ENCODE measurements at places on chromosomes 6 and 20.
A peak's percentile ranks its signal among the peaks of the same experiment; 100 is the strongest.

GRCh38 chr6:24982231-24982630, 46.5 kb upstream of the RIPOR2 start:
- no peak for DNase-seq

DNA sequence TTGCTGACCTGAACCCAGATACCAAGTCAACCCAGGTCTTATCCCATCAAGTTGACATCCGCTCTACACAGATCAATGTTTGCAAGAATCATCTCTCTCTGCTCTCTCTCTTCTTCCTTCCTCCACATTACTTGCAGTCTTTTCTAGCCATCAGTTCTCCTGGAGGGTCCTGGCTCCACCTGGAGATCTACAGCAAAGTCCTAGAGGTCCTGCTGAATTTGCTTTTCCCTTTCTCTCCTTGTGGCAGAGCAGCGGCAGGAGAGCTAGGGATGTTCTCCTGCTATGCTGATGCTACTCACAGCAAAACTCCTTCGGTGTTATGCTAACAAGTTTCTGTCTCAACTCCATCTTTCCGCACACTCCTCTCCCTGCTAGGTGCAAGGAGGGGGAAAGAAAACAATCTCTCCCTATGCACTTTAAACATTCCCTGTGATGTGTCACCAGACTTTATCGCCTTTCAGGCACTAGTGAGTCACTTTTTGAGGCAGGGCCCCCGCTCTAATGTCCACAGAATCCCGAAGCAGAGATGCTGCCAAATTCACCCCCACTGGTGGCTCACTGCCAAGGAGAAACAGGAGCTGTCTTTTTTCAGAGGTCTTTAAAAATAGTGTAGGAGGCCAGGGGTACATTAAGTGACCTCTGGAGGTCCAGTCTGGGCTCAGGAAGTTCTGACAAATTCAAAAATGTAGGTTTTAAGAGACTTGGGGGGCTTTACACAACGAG, 62.6 kb downstream of the FAM50B start:
- no peak for DNase-seq

DNA sequence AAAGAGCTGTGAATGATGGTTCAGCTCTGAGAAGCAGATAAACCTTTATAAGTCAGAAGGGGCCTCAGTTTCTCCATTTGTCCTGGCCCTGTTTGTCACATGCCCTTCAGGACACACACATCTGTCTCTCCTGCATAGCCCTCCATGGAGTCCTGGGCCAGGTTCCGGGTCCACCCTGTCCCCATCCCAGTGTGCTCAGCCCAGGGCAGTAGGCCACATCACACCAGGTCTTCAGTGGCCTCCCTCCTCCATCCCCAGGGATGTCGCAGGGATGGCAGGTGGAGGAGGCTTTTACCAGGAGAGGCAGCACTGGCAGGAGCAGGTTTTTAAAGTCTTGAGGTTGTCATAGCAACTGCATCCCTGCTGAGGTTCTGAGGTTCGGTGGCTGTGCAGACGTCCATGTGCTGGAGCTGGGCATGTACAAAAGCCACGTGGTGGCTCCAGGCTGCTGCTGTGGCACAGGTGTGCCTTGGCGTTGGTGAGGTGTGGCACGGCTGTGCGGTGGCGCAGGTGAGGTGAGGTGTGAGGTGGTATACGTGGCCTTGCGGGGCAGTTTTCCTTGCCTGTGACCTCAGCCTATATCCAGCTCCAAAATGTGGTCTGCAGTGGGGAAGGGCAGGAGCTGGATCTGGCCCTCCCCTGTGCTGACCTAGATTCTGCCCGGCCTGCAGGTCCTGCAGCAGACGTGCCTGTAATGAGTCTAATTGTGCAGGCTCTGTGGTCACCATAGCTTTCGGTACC, 8.0 kb upstream of the NPBWR2 start:
- DNase-seq: no peak

DNA sequence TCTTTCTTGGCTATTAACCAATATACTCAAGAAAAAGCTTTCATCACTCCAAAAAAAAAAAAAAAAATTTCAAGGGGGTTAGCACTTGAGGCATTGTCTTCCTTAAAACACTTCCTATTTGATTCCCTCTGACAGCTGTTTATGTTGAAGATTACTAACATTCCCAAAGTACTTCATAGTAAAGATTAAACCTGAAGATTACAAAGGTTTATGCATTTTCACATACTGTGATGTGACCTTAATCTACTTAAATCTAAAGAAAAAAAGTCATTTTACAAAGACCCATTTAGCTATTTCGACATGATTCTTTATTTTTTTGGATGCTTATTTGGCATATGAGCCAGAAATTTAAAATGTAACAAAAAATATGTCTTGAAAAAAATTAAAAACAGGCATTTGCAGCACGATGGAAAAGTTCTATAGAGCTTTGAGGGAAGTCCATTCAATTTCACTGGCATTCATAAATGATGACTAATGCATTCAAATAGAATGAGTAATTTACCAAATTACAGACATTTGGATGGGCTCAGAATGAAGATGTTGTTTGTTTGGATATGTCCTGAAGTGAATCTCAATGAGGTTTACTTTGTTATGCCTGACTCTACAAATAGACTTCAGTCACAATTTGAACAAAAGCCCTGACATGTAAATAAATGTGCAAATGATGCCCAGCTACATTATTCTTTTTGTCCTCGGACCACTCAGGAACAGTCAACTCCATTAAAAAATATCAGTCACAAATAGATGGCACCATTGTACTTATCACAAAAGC, 674.6 kb upstream of the MARCKS start:
- no peak for DNase-seq

DNA sequence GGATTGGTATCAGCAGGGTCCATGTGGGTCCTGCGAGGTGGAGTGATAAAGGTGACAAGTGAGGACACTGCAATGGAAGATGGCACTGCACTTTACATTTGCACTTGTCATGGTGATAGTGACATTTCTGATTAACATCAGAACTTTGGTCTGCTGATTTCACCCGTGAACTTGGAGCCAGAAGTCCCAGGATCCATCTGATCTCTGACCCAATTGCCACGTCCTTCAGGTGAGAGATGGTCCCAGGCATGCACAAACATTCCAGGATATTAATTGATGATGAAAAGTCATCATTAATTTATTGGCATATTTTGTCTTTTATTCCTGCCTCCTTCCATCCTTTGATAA, 9.8 kb upstream of the GHRH start:
- no peak for DNase-seq

DNA sequence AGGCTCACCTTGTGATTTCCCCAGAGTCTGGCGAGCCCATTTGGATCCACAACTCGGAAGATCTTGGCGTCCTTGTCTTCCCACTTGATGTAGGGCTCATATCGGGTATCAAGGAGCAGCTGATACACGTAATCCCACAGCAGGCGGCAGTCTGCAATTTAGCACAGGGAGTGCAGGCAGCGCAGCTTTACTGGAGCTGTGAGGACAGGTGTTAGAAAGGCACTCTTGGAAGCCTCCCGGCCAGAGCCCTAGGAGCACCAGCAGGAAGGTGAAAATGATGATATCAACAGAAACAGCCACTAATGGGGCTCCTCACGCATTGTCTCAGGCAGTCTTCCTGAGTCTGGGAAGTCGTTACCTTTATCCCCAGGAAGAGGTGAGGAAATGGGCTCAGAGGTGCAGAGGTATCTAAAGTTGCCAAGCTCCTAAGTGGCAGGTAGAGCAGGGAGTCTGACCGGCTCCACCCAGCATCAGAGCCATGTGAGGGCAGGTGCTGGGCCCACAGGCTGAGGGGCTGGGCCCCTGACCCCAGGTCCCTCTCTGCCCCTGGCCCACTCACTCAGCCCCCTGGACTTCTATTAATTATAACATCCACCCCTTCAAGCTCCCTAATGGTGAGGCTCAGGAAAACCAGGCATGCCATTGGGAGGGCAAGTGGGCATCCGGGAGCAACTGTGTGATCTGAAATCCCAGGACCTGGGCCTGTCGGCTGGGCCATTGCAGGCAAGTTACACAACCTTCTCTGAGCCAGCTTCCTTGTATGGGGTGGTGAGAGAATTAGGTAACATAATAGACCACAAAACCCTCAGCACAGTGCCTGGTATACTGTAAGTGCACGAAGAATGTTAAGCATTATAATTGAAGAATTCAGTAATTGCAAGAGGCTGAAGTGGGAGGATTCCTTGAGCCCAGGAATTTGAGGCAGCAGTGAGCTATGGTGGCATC, 18.3 kb downstream of the ETV7 start:
- DNase-seq: peak; percentile 17

- DNase-seq: no peak
These were observed 589.9 kb downstream of the PHF3 start for GRCh38 chr6:64225503-64225902.

GRCh38 chr6:45375449-45375848, 2.3 kb downstream of the SUPT3H start:
- DNase-seq: no peak

DNA sequence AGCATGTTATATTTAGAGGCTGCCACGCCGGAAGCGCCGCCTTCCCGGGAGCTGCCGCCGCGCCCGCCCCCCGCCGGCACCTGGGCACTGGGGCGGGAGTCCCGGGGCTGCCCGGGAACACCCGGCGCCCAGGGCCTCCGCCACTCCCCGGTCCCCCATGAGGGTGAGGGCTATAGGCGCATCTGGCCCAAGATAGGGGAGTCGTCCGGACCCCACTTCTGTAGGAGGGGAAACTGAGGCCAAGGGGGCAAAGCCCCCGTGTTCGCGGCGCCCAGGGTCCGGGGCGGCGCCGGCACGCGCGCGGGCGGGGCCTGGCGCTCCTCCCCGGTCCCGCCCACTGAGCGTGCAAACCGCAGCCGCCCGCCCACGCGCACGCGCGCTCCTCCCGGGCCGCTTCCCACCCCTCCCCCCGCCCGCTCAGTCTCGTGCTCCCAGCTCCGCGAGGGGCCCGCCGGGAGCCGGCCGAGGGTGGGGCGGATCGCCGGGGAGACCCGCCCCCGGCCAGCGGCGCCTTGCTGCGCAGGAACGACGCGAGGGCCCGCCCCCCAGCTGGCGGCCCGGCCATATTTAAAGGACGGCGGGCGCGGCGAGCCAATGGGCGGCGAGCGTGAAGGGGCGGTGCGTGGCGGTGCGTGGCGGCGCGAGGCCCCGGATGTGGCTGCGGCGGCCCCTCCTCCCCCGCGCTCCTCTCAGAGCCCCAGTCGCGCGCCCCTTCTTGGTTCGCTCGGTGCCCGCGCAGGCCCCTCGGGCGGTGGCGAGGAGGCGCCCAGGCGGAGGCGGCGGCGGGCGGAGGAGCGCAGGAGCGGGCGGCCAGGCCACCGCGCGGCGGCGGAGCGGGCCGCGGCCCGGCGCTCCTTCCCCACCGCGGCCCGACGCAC, at the start of gene LSM14B:
Gene LSM14B (plus strand): TSS at position 700 of the 878 bp plus-strand sequence. CDS start 192 bp downstream, outside the sequence.
- peak; percentile 97 for DNase-seq

- no peak for DNase-seq
These were observed 1.9 kb downstream of the AIG1 start for GRCh38 chr6:143062551-143062950.

- no peak for DNase-seq
These were observed 4.3 kb downstream of the MICA start for GRCh38 chr6:31407699-31408098.

- no peak for DNase-seq
These were observed 102.9 kb downstream of the SOBP start for GRCh38 chr6:107592806-107593205.

- DNase-seq: no peak
These were observed 56.0 kb downstream of the BCAS1 start for GRCh38 chr20:54014293-54014926.

GRCh38 chr20:57708694-57709673, 831 bp downstream of the PMEPA1 start:
- DNase-seq: no peak

DNA sequence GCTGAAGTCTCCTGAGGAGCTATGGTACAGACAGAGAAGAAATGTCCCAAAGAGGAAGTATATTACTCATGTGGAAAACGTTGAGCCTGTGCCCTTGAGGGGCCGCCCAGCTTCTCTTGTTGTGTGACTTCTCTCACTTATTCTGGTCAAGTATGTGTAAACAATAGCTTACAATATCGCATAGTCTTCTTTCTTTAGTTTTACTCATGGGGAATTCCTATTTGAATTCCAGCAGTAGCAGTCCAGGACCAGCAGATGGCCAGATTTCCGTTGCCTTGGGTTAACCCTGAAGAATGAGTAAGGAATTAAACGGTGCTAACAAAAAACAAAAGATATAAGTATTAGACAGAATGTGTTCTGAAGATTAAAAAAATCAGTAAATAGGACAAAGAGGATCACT, 522.0 kb upstream of the GJE1 start:
- DNase-seq: no peak

DNA sequence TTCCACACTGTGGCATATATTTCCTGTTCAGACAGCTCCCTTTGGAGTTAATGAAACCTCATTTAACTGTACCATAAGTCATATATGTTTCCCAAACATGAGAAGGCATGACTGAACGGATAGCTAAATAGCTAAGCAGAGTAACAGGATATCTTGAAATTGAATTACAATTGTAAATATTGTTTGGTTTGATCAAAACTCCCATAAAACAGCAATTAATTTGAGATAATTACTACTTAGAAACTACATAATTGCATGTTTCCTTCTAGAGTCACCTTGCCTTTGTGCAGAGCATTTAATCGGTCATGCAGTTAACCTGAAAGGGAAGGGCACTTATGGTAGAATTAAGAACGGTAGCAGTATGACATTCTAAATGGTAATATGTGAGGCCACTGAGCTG, 179.0 kb upstream of the MAP3K7 start:
- no peak for DNase-seq

DNA sequence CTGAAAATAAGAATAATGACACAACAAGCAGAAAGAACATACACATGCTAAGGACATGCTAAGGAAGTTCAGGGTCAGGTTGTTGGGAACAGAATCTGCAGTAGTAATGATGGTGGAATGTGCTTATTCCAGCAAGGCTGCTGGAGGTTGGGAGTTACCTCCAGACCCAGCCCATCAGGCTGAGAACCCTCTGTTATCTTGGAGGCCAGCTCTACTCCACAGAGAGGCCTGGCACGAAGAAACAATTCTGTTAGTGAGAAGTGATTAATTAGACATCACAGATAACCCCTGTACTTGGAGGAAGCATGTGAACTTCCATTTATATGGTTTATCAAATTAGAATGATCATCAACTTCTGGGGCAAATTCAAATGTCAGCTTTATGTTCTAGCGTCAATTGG, 22.1 kb upstream of the ARHGAP18 start:
- no peak for DNase-seq

GRCh38 chr6:148104131-148104530, 238.5 kb upstream of the SASH1 start:
- DNase-seq: no peak

DNA sequence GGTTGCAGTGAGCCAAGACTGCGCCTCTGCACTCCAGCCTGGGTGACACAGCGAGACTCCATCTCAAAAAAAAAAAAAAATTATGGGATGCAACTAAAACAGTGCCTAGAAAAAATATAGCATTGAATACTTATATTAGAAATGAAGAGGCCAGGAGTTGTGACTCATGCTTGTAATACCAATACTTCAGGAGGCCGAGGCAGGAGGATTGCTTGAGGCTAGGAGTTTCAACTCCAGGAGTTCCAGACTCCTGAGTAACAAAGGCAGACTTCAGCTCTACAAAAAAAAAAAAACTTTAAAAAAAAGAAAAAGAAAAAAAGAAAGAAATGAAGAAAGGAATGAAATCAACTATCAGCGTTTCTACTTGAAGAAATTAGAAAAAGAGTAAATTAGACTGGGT, 17.1 kb upstream of the GJA1 start:
- no peak for DNase-seq

GRCh38 chr6:4403828-4404227, 268.5 kb upstream of the ECI2 start:
- no peak for DNase-seq

Data from GOT3 (cell line).